ENCODE measurements at places on chromosomes 2 and 18. TPM values are rescaled to one million over a fixed set of nuclear protein-coding genes. Genes with fewer than 3 reads are reported as not detected.

Gene SCLY
- 26.3 TPM for total RNA-seq

Gene CIB4
- not detected for total RNA-seq

Gene TBR1
- not detected for total RNA-seq

Gene GPR17
- total RNA-seq: not detected

- peak; percentile 56 for DNase-seq
Observed at GRCh38 chr2:95530734-95531133, 46.2 kb upstream of the TRIM43B start.

GRCh38 chr2:205169464-205169863 lies 512.8 kb upstream of the NRP2 start:
- peak; percentile 36 for DNase-seq

DNA sequence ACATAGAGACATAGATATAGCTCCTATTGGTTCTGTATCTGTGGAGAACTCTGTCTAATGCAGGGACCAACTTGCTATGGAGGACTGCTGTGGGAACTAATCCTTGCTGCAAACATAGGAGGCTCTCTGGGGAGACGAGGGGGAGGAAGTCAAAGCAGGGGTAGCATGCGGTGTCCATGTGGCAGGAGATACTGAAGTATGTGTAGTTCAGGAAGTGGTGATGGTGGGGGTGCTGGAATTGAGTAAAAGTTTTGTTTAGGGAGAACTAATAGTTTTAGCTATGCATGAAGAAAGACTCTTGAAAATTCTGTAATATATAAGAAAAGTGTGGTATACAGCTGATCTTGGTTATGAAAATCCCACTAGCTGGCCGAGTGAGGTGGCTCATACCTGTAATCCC lies 62.0 kb downstream of the ANKRD44 start:
- no peak for DNase-seq

GRCh38 chr2:135694711-135695110 lies 46.9 kb upstream of the UBXN4 start:
- peak; percentile 78 for DNase-seq

Data from dermis blood vessel endothelial cell (primary cell).